ENCODE measurements at places on chromosomes 16 and 17.

DNA sequence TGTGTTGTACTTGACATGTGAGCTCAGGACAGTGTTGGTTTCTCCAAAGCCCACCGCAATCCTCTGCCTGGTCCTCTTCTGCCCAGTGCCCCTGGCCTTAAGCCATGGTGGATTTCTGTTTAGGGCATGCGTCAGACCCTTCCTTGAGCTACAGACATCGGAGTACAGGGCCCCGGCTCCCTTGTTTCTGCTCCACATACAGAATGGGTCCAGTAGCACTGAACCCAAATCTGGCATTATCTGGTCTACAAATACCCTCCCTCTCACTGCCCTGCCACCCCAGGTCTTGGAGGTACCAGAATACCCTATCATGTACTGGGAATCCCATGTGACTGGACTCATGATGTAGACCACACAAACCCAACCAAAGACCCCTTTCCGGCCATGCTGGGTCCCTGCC lies 27.4 kb upstream of the ZNHIT3 start:
- DNase-seq, result no peak

DNA sequence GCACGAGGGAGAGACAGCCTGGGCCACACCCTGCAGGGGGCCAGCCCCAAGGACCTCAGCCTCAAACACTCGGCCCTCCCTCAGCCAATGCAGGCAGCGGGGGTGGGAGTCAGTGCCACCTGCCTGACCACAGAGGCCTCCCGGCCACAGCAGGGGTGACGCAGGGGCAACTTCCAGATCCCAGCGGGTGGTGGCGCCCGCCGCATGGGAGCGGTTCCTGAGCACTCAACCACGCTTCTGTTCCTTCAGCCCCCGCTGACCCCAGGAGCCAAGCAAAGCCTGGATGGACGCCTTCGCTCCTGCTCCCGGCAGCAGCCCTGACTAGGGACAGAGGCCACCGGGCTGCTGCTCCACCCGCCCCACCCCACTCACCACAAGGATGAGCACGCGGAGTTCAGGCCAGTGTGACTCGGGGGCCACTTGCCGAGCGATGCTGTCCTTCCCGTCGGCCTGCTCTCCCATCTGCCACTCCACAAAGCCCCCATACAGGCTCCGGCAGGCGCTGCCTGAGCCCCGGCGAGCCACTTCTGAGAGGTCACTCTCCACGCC lies 5.0 kb upstream of the CYBA start:
- DNase-seq, result no peak

DNA sequence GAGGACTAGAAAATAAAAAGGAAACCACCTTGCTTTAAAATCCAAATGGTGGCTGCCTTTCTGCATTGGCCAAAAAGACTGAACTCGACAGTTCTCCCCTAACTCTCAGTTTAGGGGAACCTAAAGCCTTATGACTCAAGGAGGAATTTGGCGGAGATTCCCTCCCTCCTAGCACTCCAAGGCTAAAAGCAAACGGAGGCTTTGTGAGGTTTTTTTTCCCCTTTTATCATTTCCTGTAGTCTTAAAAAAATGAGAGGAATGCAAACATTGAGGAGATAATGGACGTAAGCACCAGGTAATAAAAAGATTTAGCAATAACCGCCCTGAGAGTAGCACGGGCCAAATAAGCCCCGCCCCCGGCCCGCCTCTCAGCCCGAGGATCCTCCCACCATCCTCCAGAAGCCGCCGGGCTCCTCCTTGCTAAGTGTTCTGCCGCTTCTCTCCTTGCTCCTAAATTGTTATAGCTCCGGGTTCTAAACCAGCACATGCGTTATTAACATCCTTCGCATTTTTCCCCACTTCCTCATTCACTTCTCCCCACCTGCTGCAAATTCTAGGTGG lies 5.8 kb upstream of the KIFC3 start:
- DNase-seq, result peak; percentile 57

- DNase-seq, result no peak
Observed at GRCh38 chr16:81544700-81545271, 100.2 kb downstream of the CMIP start.

DNA sequence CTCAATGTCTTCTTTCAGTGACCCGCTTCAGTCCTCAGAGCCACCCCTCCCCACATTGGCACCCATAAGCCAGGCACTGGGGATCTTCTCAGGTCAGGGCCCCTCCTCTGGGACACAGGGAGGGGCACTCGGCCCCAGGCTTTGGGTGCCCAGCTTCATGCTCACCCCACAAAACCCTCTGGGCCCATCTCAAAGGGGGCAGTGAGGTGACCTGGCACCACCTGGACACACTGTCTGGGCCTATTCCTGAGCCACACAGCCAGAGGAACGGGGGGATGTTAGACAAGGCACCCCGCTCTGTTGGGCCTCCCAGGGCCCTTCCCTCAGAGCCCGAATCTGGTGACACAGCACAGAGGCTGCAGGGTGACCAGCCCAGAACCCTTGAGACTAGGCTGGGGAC lies 36.1 kb downstream of the TNFRSF13B start:
- DNase-seq, result no peak

GRCh38 chr17:42098730-42099399 lies 592 bp upstream of the ZNF385C start:
- DNase-seq, result no peak

- no peak for DNase-seq
Observed at GRCh38 chr17:35774499-35774898, 13.8 kb downstream of the C17orf50 start.

- DNase-seq, result no peak
Observed at GRCh38 chr17:76119409-76120371, 16.1 kb upstream of the EXOC7 start.

GRCh38 chr16:56266641-56267607 lies 75.6 kb downstream of the GNAO1 start:
- no peak for DNase-seq

GRCh38 chr16:10605636-10606035 lies 25.2 kb upstream of the EMP2 start:
- no peak for DNase-seq

- no peak for DNase-seq
Observed at GRCh38 chr17:82973456-82974135, 105.8 kb upstream of the METRNL start.

DNA sequence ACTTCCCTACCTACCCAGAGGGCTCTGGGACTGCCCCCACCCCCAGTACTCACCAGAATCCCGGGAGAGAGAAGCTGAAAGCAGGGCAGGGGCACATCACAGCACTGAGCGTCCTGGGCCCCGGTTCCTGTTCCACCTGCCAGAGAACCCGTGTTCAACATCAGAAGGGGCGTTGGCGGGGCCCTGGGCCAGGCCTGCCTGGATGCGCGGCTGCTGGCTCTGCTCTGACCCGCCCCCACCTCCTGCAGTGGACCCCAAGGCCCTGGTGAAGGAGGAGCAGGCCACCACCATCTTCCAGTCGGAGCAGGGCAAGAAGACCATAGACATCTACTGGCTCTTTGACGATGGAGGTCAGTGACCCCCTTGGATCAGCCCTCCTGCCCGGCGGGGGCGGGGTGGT lies 27.7 kb downstream of the SLC12A3 start:
- no peak for DNase-seq

DNA sequence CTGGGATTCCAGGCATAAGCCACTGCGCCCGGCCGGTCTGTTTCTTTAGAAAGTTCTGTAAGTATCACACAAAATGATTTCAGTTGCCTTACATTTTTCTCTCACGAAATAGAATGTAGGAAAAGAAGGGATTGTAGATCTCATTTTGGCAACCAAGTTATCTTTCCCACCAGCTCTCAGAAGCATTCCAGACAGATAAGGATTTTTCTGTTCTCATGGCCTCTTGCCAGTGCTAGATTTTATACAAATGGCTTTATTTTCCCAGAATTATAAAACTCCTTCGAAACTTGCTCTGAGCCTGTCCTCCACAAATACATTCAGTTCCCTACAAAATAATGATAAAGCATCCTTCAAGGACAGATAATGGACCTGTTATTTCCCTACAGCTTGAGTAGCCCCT lies 46.9 kb downstream of the LCMT1 start:
- no peak for DNase-seq

- no peak for DNase-seq
Observed at GRCh38 chr17:30819971-30820705, 4.4 kb downstream of the CRLF3 start.

DNA sequence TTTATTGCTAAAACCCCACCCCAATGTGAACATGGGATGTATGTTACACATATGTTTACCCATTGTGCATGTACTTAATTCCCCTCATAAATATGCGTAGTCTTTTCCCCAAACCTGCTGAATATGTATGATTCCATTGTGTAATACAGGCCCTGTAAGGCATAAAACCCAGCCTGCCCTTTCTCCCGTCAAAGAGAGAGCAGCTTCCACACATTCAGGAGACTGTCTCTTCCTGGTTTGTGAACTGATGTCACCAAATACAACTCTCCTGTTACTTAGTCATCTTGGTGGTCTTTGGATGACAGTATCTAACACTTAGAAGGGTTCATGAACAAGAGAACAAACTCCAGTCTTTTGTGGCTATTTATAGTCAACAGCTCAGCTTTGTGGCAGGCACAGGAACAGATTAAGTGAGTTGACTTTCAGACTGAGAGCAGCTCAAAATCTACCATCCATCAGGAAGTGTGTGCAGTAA lies 24.7 kb upstream of the TMC7 start:
- DNase-seq, result no peak

- no peak for DNase-seq
Observed at GRCh38 chr17:46809110-46809571, 9.4 kb downstream of the WNT3 start.

- DNase-seq, result no peak
Observed at GRCh38 chr16:71648162-71648561, 22.2 kb downstream of the MARVELD3 start.

- no peak for DNase-seq
Observed at GRCh38 chr16:87006789-87007745, 310.1 kb downstream of the C16orf95 start.

DNA sequence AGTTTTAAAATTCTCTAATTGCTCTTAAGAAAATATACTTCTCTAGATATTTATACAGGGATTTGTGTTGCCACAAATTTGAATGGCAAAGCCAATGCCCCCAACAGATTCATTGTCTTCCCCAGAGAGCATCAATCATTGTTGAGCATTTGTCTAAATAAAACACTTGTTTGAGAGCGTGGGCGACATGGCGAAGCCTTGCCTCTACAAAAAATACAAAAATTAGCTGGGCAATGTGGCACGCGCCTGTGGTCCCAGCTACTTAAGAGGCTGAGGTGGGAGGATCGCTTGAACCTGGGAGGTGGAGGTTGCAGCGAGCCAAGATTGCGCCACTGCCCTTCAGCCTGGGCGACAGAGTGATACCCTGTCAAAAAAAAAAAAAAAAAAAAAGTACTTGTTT lies 13.4 kb upstream of the SRSF1 start:
- no peak for DNase-seq
